ENCODE measurements at places on chromosomes 13 and 19.

DNA sequence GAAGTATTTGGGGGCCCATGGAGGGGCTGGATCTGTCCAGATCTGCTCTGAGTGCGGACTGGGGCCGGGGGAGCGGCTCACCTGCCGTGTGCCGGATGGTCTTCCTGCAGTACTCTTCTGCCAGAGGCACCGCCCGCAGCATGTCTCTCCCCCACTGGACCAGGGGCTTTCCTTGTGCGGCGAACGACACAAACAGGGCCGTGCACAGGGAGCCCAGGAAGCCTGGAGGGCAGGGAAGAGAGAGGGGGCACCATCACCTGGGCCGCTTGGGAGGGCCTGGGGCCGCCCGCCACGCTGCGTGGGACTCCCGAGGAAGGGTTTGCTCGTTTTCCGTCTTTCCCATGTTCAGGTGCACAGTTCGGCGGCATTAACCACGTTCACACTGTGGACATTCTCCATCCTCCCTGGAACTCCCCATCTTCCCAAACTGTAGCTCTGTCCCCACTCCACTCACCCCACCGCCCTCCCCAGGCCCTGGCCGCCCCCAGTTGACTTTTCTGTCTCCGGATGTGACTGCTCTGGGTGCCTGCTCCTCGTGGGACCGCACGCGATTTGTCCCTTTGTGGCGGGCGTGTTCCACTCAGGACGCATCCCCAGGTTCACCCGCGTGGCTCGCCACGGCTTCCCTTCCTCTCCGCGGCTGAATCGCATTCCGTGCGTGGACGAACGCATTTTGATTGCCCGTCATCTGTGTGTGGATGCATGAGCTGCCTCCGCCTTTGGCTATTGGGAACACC is 24.2 kb downstream of the ADPRHL1 start:
- no peaks in the 10 kb centered on the region for H3K4me1 ChIP-seq
- no peak for DNase-seq
- H3K27ac ChIP-seq = no peak overlapping the region
- no peaks in the 10 kb centered on the region for H3K27me3 ChIP-seq
- no peaks in the 10 kb centered on the region for H3K36me3 ChIP-seq
- H3K4me3 ChIP-seq = no peak overlapping the region

GRCh38 chr13:36038785-36039555 is 92.2 kb downstream of the DCLK1 start:
- no peak for DNase-seq
- no peak overlapping the region for H3K4me3 ChIP-seq
- H3K4me1 ChIP-seq = no peaks in the 10 kb centered on the region
- H3K27ac ChIP-seq = no peak overlapping the region
- H3K36me3 ChIP-seq = no peaks in the 10 kb centered on the region

DNA sequence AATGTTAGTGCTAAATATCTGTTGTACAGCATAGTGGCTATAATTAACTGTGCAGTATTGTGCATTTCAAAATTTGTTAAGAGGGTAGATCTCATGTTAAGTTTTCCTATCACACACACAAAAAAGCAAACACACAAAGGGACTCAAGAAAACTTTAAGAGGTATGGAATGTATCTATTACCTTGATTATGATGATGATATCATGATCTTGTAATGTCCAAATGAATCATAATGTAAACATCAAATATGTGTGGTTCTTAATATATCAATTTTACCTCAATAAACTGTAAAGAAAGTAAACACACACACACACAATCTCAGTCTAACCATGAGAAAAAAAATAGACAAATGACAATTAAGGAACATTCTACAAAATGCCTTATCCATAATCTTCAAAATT is 934.6 kb downstream of the SLITRK1 start:
- no peak overlapping the region for H3K27ac ChIP-seq
- no peak for DNase-seq
- H3K36me3 ChIP-seq = no peaks in the 10 kb centered on the region

DNA sequence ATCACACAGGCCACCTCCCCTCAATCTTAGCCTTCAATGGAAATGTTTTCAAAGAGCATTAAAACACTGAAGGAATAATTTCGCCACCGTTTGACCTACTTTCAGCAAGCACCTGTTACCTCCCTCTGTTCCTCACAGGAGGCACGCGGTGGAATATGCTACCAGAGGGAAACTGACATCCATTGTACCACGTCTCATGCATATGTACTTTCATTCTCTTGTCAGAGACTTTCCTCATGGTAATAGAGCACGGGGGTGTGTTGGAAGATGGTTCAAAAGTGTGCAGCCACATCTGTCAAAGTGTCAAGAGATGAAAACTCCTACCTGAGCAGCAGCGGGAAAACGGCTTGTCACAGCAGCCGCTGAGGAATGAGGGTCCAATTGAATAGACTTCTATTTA is 143.4 kb downstream of the NALCN start:
- no peak overlapping the region for H3K4me3 ChIP-seq
- H3K27me3 ChIP-seq = no peaks in the 10 kb centered on the region
- H3K36me3 ChIP-seq = no peaks in the 10 kb centered on the region
- H3K4me1 ChIP-seq = no peaks in the 10 kb centered on the region
- no peak for DNase-seq

- H3K4me3 ChIP-seq = no peak overlapping the region
- no peak for DNase-seq
- peaks cover 2% of the 10 kb centered on the region for H3K4me1 ChIP-seq
- no peaks in the 10 kb centered on the region for H3K36me3 ChIP-seq
These were observed 138.0 kb downstream of the ITGBL1 start for GRCh38 chr13:101590479-101590878.

DNA sequence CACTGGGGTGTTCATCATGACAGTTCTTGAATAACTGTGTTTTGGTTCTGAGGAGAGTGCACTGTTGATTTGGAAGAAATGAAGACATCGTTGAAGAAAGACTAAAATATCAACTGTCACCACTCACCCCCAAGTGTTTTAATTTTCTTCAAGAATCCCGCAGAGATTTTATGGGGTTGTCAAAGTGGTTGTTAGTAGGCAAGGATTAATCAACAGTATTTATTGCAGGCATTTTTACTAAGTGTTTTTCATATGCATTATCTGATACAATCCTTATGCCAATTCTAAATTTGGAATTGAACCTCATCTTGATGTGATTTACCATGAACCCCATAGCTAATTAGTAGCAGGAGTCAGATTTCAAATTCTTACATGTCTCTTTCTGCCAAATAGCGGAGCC is 63.7 kb upstream of the OBI1 start:
- H3K27me3 ChIP-seq = peaks cover 17% of the 10 kb centered on the region
- no peak overlapping the region for H3K27ac ChIP-seq
- no peaks in the 10 kb centered on the region for H3K4me1 ChIP-seq
- no peak for DNase-seq

DNA sequence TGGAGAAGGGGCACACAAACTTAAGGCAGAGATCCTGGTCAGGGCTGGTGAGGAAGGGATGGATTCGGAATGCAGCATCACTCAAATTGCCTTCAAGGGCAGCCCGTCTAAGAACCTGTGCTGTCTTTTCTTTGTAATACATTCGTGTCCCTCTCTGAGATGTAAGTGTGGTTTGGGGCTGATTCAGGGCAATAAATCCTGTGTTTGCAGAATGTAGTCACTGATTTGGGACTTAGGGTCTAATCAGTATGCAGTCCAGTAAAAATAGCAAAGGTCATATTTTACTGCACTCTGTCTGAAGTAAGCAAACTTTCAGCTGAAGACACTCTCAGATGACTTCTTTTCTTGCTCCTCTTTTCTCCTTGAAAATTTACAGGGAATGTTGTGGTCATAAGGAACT is 93.8 kb upstream of the C1QTNF9B start:
- no peaks in the 10 kb centered on the region for H3K36me3 ChIP-seq
- no peak overlapping the region for H3K4me3 ChIP-seq
- peak; percentile 0 for DNase-seq
- peaks cover 25% of the 10 kb centered on the region for H3K27me3 ChIP-seq
- no peak overlapping the region for H3K27ac ChIP-seq
- peaks cover 4% of the 10 kb centered on the region for H3K4me1 ChIP-seq

DNA sequence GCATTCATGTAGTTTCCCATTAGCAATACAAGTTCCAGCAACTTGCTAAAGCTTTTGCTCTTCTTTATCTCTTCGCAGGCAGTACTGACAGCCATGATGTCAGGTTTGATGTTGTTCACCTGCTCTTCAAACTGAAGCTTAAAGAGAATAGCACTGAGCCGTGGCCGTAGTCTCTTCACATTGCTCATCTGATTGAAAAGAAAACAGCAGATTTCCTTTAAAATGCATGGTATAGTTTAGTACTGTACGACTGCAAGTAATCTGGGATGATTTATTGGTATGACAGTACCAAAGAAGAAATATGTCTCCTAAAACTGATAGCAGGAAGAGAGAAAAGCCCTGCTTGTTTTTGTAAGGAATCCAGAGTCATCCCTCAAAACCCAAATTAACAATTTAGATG is 284.4 kb downstream of the DIAPH3 start:
- DNase-seq = no peak
- peaks cover 8% of the 10 kb centered on the region for H3K36me3 ChIP-seq
- no peaks in the 10 kb centered on the region for H3K27me3 ChIP-seq

- no peak for DNase-seq
- H3K4me3 ChIP-seq = no peak overlapping the region
- no peaks in the 10 kb centered on the region for H3K4me1 ChIP-seq
- peaks cover 4% of the 10 kb centered on the region for H3K27me3 ChIP-seq
These were observed 62.0 kb upstream of the EDNRB start for GRCh38 chr13:77980592-77980991.

DNA sequence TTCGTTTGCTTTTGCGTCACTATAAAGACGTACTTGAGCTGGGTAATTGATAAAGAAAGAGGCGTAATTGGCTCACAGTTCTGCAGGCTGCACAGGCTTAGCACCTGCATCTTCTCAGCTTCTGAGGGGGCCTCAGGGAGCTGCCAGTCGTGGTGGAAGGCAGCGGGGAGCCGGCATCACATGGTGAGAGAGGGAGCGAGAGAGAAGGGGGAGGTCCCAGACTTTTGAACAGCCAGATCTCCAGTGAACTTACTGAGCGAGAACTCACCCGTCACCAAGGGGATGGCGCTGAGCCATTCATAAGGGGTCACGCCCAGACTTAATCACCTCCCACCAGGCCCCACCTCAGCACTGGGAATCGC is 58.7 kb upstream of the F7 start:
- no peaks in the 10 kb centered on the region for H3K27me3 ChIP-seq
- no peaks in the 10 kb centered on the region for H3K36me3 ChIP-seq
- H3K4me3 ChIP-seq = no peak overlapping the region
- no peaks in the 10 kb centered on the region for H3K4me1 ChIP-seq

- H3K4me3 ChIP-seq = no peak overlapping the region
- peaks cover 42% of the 10 kb centered on the region for H3K27me3 ChIP-seq
- H3K4me1 ChIP-seq = peaks cover 17% of the 10 kb centered on the region
These were observed 4.6 kb downstream of the AXL start for GRCh38 chr19:41223431-41224234.

DNA sequence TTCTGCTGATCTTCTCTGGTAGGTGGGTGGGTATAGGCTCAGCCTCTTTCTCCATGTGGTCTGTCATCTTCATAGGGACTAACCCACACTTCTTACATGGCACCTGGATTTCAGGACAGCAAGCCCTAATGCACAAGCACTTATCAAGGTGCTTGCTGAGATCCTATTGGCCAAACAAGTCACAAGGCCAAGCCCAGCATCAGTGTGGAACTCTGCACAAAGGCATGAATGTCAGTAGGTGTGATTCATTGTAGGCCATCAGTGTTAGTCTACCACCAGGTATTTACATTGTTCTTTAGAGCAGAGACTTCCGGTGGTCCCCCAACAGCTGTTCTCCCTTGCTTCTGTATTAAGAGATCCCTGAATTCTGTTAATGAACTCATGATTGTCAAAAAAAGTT is 8.3 kb upstream of the RB1 start:
- peaks cover 8% of the 10 kb centered on the region for H3K27me3 ChIP-seq
- no peak overlapping the region for H3K27ac ChIP-seq
- no peaks in the 10 kb centered on the region for H3K36me3 ChIP-seq
- DNase-seq = no peak

GRCh38 chr19:49020931-49021895 is 2.9 kb downstream of the CGB3 start:
- no peak for DNase-seq
- H3K27ac ChIP-seq = no peak overlapping the region
- H3K36me3 ChIP-seq = no peaks in the 10 kb centered on the region

DNA sequence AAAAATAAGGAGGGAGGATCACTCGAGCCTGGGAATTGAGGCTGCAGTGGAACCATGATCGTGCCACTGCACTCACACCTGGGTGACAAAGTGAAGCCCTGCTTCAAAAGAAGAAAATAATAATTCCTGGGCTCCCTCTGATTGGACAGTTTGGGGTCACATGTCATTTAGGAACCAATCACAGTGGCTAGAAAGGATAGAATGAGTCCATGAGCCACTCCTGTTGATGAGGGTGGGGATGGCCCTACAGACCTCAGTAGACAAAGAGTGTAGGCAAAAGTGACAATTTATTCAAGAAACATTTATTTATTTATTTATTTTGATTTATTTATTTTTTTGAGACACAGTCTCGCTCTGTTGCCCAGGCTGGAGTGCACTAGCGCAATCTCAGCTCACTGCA is 26.8 kb upstream of the ADGRE5 start:
- H3K27ac ChIP-seq = no peak overlapping the region
- H3K27me3 ChIP-seq = no peaks in the 10 kb centered on the region
- H3K4me1 ChIP-seq = peaks cover 23% of the 10 kb centered on the region

DNA sequence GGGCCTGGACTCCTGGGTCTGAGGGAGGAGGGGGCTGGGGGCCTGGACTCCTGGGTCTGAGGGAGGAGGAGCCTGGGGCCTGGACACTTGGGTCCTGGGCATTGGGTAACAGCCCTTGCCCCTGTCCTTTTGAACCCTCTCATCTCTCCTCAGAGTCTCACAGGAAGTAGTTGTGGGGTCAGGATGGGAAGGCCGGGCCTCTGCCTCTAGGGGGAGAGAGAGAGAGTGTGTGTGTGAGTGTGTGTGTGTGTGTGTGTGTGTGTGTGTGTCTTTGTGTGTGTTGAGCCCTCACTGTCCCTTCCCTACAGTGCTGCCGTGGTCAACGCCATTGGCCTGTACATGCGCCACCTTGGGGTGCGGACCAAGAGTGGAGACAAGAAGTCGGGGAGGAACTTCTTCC is 10.9 kb downstream of the ARHGEF1 start:
- peaks cover 55% of the 10 kb centered on the region for H3K36me3 ChIP-seq
- no peak overlapping the region for H3K4me3 ChIP-seq
- no peaks in the 10 kb centered on the region for H3K27me3 ChIP-seq
- H3K4me1 ChIP-seq = peaks cover 57% of the 10 kb centered on the region
- H3K27ac ChIP-seq = peak overlapping the region; percentile 14
- DNase-seq = no peak

GRCh38 chr19:3124630-3125029 is 11.2 kb upstream of the GNA15 start:
- no peaks in the 10 kb centered on the region for H3K36me3 ChIP-seq
- H3K4me3 ChIP-seq = no peak overlapping the region
- H3K27me3 ChIP-seq = no peaks in the 10 kb centered on the region
- no peak overlapping the region for H3K27ac ChIP-seq
- peaks cover 15% of the 10 kb centered on the region for H3K4me1 ChIP-seq
- no peak for DNase-seq
